ENCODE measurements at places on chromosomes 1 and 21.

DNA sequence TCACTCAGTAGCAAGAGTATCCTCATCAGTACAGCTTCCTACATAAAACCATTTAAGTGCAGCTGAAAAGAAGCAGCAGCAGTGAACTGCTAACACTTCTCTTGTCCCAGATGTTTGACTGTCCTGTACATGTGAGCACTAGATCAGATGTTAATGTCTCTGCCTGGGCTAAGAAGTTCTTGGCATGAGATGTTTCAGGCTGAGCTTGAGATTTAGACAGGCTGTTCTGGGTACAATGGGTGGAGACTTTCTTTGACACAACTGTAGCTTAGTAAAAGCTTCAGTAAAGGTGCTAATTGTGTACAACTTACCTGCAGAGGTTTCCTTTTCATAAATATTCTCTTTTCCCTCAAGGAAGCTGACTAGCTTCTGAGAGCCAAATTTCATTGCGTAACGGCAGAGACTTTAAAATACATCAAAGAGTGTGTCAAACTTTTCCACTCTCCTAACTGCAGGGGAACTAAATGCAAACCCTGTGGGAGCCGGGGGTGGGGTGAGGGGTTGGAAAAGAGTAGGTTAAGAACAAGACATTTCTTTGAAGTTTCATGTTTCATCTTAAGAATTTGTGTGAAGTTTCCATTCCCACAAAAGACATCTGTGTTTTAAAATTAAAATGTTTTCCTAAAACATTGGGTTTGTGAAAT lies 82.1 kb upstream of the CCDC190 start:
- no peak for DNase-seq

DNA sequence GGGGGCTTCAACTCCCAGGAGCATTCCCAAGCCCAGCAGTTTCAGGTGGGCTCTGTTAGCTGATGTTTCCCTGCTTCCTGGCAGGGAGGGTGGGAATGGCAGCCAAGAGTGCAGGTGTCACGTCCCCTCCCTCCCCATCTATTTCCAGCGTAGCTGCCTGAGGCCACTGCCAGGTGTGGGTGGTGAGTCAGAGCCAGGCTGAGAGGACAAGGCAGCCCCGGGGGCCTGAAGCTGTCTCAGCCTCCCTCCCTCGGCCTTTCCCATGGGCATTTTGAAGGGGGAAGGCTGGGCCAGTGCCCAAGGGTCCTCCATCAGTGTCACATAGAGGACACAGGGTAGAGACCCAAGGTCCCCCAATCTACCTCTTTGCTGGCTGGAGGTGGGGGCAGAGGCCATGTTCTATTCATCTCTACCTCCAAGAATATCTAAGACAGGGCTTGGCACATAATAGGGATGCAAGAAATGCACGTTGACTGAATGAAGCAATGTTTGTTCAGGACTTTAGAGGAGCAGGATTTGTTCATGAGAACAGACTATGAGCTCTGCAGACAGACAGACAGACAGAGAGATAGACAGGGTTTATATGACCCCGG lies 34.4 kb upstream of the ID3 start:
- DNase-seq: no peak

GRCh38 chr1:231134624-231135023 lies 27.2 kb upstream of the TRIM67 start:
- no peak for DNase-seq

- DNase-seq: no peak
These were observed 14.8 kb downstream of the EFCAB14 start for GRCh38 chr1:46703927-46704641.

DNA sequence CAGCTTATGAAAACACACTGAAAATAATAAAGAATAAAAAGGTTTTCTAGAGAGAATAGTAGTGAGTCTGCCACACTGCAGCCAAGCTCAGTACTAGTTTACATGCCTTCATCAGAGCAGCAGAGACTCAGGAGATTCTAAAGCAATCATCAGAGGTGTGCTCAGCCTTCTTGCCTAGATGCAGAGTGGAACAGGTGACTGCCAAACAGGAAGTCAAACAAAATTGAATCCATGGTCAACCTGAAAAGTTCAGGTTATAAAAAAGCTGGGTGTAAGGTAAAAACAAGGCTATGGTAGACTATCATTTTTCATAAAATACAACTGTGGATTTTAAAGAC lies 165.3 kb upstream of the C1orf105 start:
- DNase-seq: no peak

GRCh38 chr1:234603221-234604204 lies 6.5 kb downstream of the IRF2BP2 start:
- DNase-seq: no peak

- no peak for DNase-seq
These were observed 31.7 kb upstream of the KLF17 start for GRCh38 chr1:44086692-44087474.

DNA sequence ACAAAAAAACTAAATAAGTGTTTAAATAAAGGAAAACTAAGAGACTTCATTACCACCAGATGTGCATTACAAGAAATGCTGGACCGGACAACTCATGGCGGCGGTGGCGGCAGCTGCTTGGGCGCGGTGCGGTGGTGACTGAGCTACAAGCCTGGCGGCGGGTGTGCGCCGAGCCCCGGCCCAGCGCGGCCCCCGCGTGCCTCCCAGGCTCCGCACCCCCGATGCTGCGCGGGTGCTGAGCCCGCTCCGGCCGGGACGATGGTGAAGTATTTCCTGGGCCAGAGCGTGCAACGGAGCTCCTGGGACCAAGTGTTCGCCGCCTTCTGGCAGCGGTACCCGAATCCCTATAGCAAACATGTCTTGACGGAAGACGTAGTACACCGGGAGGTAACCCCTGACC lies 52.2 kb upstream of the RCOR3 start:
- DNase-seq: no peak

- no peak for DNase-seq
These were observed 47.3 kb upstream of the FGGY start for GRCh38 chr1:59249396-59250137.

GRCh38 chr1:97094247-97094972 lies 372.8 kb downstream of the PTBP2 start:
- peak; percentile 50 for DNase-seq

DNA sequence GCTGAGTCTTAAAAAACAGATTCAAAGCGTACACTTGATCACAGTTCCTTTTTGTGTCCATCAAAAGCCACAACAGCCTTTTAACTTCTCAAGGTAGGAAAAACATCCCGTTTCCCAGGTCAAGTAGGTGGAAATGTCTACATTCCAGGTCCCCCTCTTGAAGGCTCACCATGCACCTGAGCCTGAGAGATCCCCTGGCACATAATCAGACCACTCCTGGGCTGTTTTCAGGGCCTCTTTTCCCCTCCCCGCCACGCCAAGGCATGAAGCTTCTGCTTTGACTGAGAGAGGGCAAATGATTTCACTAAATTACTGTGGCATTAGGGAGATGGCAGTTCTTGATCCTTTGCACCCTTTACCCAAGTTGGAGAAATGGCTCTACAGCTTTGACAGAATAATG lies 21.7 kb downstream of the CNN3 start:
- DNase-seq: no peak

GRCh38 chr1:88581703-88582102 lies 102.4 kb upstream of the PKN2 start:
- no peak for DNase-seq

GRCh38 chr1:228911225-228912210 lies 176.2 kb downstream of the RHOU start:
- no peak for DNase-seq

- no peak for DNase-seq
These were observed 12.7 kb upstream of the AIM2 start for GRCh38 chr1:159089184-159089791.

GRCh38 chr1:225424562-225425200 lies 3.2 kb downstream of the LBR start:
- no peak for DNase-seq

- no peak for DNase-seq
These were observed 113.5 kb downstream of the MAP3K21 start for GRCh38 chr1:233440951-233441401.

- no peak for DNase-seq
These were observed 48.7 kb downstream of the DMAP1 start for GRCh38 chr1:44261962-44262361.

GRCh38 chr1:3093898-3094626 lies 25.1 kb downstream of the PRDM16 start:
- DNase-seq: no peak

DNA sequence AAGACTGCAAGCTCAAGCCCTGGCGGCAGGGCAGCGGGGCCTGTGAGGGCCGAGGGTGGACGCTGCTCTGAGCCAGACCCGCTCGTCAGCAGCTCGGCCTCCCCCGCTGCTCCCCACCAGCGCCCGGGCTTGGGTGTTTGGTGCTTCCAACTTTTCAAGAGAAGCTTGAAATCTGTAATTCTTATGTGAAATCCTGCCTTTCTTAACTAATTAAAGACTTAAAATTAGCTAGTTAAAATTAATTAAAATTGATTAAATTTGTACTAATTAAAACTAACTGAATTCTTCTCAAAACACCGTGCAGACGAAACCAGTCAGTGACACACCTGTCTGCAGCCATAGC lies 14.0 kb upstream of the SLC19A1 start:
- DNase-seq: no peak

DNA sequence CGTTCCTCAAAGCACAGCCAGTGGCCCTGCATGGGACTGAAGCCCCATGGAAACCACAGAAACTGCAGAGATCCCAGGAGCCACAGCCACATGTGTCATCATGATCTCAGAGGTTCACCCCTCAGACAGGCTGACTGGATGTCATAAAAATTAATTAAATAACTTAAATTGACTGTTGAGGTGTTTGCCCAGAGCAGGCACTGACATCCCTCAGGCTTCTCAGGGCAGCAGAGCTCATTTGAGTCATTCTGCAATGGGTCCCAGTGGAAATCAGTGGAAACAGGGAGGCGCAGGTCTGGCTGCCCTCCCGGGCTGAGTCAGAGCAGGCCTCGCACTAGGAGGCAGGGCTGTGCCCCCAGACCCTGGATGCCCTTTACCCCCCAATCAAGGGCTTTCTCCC lies 135.1 kb downstream of the CDC7 start:
- no peak for DNase-seq

DNA sequence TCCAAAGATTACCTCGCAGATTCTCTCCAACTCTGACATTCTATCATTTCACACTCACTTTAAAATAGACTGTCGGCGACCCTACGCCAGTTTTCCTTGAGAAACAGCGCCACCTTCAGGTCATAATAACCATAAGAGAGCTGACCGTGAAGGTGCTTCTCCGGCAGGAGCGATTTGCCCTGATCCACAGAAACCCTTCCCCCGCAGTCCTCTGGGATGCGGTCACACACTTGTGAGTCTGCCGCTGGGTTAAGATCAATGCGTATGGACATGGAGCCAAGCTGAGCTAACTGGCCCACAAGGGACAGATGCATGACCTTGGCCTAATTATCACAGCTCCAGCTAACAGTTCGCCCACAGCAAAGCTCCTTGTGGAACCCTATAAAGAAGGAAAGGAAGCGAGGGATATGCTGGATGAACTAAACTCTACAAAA lies 32.8 kb upstream of the IFNAR2 start:
- DNase-seq: no peak

- no peak for DNase-seq
These were observed 1.7 kb upstream of the MRPS15 start for GRCh38 chr1:36465731-36466369.

- no peak for DNase-seq
These were observed 27.7 kb upstream of the ATP5PO start for GRCh38 chr21:33943293-33943692.

DNA sequence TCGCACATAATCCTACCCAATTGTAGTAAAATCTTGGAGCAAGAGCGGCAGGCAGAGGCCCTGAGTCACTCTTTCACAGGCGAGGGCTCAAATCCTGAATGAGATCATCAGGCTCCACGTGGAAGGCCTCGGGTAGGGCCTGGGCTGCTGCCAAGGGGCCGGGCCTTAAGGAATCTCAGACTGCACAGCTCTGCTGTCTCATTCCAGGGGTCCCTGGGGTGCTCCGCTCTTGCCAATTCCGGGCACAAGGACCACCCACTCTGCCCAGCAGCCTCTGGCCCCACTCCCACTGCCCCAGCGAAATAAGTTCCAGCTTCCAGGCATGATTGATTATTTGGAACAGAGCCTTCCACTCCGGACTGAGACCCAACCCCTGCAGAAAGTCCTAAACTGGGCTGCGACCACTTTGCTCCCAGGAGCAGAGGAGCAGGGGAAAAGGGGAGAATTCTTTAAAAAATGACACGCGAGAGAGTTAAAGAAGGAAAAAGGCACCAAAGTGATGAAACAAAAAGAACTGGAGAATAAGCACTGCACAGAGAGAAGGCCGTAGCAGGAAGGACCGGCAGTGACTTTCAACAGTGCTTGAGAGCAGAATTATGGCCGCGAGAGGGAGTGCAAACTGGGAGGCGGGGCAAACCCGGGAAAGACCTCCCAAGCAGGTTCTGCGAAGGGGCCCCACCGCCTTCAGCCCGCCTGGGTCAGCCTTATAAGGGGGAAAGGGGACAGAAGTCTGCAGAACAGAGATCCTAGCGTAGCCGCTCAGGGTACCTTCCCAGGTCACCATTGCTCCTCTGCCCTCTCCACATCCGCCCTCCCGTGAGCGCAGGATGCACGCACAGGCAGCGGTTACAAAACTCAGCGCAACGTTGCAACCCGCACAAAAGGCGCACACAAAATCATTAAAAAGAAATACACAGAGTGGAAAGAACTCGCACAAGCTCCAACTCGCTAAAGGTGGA lies 2.0 kb downstream of the ADAMTS1 start:
- DNase-seq: peak; percentile 87

- DNase-seq: no peak
These were observed at the start of gene RHOC for GRCh38 chr1:112706505-112707220. RHOC (minus strand) TSS chr1:112707127; CDS start chr1:112703799, 3,328 bp downstream.

- no peak for DNase-seq
These were observed 364.0 kb downstream of the CAMTA1 start for GRCh38 chr1:7149080-7149838.

GRCh38 chr1:97247196-97247595 lies 525.6 kb downstream of the PTBP2 start:
- DNase-seq: no peak

GRCh38 chr1:227893300-227893948 lies 54.3 kb downstream of the WNT9A start:
- DNase-seq: no peak

- DNase-seq: no peak
These were observed 356.6 kb upstream of the SNX7 start for GRCh38 chr1:98304888-98305287.

GRCh38 chr1:240836271-240836670 lies 224.3 kb upstream of the GREM2 start:
- DNase-seq: no peak

GRCh38 chr1:236673289-236673919 lies 12.9 kb upstream of the ACTN2 start:
- DNase-seq: no peak
